ENCODE measurements at places on chromosomes 6 and 20. TPM values are rescaled to one million over a fixed set of nuclear protein-coding genes. Genes with fewer than 3 reads are reported as not detected.

DNA sequence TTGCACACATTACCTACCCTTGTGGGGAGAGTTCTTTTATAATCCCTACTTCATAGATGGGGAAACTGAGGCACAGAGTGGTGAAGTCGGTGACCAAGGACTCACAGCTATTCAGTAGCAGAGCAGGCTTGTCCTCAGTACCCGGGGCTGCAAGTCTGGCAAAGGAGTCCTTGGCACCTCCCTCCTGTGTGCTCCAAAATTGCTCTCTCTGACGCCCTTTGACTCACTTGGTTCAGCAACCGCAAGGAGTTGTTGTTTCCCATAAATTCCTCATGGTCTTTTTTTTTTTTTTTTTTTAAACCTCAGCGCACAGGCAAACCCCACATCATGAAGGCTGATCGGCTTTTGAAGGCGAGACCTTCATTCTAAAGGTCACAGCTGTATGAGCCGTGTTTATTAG is 143.2 kb downstream of the CEBPB start:
- DNase-seq: no peak

The SLC26A8 gene
- not detected for total RNA-seq

The NHLRC1 gene
- not detected for total RNA-seq

- no peak for DNase-seq
Measured at GRCh38 chr6:143806282-143807102, 36.6 kb upstream of the LTV1 start.

- no peak for DNase-seq
Measured at GRCh38 chr20:35660122-35660937, 4.4 kb downstream of the CPNE1 start.

DNA sequence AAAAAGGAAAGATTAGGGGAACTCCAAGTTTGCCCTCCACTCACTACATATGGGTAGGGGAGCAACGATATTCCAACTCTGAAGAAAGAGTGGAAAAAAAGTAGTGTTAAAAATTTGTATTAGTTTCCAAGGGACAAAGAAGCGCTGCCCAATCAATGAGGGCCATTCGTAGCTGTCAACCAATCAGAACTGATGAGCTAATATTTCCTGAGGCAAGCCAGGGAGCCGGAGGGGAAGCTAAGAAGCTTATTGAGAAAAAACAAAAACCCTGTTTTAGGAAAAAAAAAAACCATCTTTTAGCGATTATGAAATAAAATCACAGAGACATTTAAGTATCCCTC is 59.5 kb downstream of the TRIM38 start:
- DNase-seq: no peak

- DNase-seq: no peak
Measured at GRCh38 chr6:168785720-168786511, 344.9 kb downstream of the SMOC2 start.

- no peak for DNase-seq
Measured at GRCh38 chr6:1593958-1594314, 15.8 kb upstream of the FOXC1 start.

DNA sequence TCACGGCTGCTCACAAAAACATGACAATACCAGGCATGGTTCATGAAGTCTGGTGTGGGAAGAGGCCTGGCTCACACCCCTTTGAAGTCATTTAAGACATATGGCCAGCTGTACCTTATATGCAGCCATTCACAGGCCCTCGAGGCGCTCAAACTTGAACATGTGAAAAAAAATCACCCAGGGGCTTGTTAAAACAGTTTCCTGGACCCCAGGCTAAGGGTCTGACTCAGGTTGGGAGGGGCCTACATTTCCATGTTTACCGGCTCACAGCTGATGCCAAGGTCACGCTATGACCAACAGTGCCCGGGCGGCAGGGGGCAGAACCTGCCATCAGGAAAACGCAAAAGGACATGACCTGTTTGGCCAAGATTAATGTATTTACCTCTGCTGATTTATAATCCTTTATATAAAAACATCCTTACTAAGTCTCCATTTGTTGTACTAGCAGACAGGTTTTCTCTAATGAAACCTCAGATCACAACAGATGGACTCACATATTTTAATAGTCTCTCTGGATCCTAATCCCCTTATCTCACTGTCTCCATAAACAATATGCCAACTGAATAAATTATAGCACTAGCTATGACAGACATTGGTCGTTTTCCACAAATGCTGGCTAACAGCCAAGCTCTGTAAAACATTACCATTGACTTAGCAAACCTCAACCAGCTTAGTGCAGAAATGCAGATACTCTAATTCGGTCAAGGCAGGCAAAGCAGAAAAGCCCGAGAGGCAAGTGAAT is 19.9 kb downstream of the EZR start:
- DNase-seq: no peak

- no peak for DNase-seq
Measured at GRCh38 chr6:112122756-112123155, 35.4 kb downstream of the FAM229B start.

The PACRG gene
- 0.66 TPM for total RNA-seq

DNA sequence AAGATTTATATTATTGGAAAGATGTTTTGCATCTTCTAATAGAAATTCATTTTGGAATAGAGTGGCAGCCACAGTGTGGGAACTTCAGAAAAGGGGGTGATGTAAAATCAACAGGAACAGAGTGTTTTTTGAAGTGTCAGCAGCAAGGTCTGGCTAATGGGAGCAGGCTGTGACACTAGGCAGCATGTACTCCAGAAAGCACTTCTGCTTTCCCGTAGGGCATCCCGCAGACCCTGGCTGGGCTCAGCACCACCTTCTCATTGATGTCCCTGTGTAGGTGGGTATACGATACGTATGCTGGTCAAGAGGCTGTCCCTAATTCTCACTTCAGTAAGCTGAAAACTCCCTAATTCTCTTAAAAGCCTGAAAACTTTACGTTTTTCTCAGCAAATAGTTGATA is 74.7 kb downstream of the EYA4 start:
- no peak for DNase-seq

The ARHGAP40 gene
- not detected for total RNA-seq

DNA sequence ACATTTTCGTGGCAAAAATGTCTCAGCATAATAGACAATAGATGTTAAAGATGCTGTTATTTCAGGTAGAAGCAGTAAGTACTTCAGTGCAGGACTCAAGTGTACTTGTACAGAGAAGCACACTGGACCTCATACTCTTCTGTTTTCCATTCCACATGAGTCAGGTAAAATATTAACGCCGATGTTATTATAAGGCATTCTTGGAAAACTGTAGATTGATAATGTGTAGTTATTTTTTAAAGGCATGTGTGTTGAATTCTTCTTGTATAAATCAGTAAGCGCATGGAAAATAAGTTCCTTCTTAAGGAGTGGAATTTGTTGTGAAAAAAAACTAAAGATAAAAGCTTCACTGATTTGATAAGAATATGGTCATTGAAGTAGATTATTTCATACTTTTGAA is 45.8 kb downstream of the DOP1A start:
- no peak for DNase-seq

GRCh38 chr6:81138236-81138635 is 614.2 kb downstream of the TENT5A start:
- no peak for DNase-seq

The TGM3 gene
- total RNA-seq: not detected

DNA sequence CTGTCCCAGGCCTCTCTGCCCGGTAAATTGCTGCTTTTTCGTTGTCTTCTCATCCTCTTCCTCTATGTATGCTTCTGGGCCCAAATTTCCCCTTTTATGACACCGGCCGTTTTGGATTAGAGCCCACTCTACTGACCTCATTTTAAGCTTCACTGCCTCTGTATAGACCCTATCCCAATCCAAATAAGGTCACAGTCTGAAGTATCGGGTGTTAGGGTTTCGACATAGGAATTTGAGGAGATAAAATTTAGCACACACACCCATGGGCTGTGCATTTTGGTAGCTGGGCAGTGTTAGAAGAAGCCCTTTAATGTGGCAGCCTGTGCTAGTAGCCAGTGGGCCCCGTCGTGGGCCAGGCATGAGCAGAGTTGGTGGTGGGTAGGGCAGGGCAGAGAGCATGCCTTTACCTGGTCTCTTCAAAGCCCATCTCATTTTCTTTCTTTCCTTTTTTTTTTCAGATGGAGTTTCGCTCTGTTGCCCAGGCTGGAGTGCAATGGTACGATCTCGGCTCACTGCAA is 27.9 kb upstream of the EZR start:
- DNase-seq: no peak

The ULBP2 gene
- total RNA-seq: 1.8 TPM

GRCh38 chr6:11143394-11144371 is 32.2 kb upstream of the ERVFRD-1 start:
- no peak for DNase-seq

- DNase-seq: no peak
Measured at GRCh38 chr6:84524636-84525035, 239.8 kb downstream of the TBX18 start.

GRCh38 chr20:17621229-17621968 is 51.5 kb downstream of the DSTN start:
- no peak for DNase-seq

GRCh38 chr6:139539852-139540251 is 165.4 kb upstream of the CITED2 start:
- DNase-seq: no peak
